ENCODE measurements at places on chromosomes 7 and 10.

DNA sequence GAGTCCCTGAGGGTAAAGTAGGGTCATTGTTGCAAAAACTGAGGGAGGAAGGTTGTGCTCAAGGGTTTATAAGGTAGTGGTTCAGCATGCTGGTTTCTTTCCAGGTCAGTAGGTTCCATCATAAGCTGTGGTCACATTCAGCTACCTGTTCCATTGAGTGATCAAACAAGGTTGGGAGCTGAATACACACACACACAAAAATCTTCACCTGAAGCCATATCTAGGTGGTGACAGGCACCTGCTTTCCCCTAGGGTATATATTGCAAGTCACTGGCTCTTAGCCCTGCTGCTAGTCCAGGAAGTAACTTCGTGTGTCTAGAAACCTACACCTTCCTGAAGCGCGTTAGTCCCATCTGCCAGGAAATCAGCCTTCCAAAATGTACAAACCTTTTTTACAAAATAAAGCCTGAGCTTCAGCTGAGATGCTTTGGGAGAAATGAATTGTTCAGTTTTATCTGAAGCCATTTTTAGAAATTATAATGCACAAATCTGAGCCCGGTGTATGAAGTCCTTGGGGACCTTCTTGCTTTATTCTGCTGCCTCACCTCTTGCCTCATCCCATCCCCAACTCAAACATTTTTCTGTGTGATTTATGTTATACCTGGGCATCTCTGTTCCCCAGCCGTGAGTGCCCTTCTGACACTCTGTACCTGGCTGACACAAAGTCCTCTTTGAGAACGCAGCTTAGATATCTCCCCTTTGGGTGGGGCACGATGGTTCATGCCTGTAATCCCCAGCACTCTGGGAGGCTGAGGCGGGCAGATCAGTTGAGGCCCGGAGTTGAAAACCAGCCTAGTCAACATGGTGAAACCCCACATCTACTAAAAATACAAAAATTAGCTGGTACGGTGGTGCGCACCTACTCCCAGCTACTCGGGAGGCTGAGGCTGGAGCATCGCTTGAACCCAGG is 10.6 kb upstream of the LAMTOR4 start:
- no peak for DNase-seq

- DNase-seq: no peak
These were observed 2.7 kb downstream of the TRUB1 start for GRCh38 chr10:114940735-114941134.

DNA sequence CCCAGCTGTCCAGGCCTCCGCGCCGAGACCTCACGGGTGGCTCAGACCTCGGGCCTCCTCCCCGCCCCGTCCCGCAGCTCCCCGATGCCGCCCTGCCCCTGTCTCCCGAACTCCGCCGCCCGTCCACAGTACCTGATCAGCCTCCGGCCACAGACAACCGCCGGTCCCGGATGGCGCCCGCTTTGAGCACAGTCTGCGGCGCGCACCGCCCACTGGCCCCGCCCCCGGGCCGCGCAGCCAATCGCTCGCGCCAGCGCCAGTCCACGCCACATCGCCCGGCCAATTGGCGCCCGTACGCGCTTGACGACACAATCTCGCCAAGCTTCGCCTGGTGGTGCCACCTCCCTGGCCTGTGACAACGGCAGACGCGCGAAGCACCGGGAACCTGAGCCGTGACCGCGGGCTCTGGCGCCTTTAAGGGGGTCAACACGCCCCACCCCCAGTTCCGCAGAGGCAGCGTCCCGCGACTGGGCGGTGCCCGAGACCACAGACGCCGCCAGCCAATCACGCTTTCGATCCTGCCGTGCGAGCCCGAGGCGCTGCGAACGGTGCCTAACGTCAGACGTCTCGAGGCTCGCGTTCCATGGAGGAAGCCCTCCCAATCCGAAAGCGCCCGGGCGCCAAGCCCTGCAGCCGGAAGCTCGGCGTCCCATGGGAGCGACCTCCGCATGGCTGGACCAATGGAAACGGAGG is at the start of gene IDI1:
Gene IDI1 (minus strand): TSS at position 388 of the 693 bp plus-strand sequence. CDS start 116 bp downstream, at position 272.
- DNase-seq: peak; percentile 87

GRCh38 chr10:24821986-24822385 is 98.3 kb upstream of the ARHGAP21 start:
- no peak for DNase-seq

DNA sequence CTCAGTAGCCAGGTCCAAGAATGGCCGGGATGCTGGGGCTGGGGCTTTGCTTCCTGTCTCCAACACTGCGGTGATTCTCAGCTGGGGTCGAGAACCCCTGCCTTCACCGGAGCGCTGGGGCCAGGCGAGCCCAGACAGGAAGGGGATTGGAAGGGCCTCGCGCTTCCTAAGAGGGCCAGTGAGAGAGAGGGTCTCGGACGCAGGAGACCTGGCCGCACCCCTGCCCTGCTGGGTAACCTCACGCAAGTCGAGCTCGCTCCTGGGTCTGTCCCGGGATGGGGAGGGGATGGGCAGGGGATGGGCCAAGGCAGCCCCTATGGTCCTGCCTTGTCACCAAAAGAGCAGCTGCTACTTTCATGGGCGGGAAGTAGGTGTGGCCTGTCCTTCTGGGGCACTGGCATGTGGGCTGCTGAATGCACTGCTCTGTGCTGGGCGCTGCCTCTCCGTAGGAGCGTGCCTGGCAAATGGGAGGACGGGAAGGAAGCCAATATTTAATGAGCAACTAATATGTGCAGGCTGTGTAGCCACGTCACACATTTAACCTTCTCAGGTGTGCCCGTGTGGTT is 20.0 kb downstream of the KCNK18 start:
- DNase-seq: no peak

GRCh38 chr10:18312374-18313139 is 172.3 kb downstream of the CACNB2 start:
- no peak for DNase-seq

GRCh38 chr7:96181174-96181573 is 140.7 kb downstream of the SLC25A13 start:
- no peak for DNase-seq

DNA sequence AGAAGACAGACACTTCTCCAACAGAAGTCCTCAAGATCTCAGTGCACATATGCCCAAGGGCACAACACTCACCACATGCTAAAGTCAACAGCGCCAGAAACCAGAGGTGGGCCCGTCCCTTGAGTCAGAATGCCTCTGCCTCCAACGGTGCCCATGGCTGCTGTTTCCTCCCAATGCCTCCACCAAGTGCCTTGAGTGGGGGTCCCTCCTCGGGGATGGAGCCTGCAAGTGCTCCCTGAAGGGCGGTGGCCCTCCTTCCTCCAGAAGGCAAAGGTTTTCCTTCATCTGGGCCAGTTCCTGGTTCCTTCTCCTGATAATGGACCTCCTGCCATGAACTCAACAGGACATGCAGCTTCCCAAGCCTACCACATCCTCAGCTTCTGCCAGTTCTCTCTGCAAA is 58.5 kb downstream of the TNS3 start:
- DNase-seq: no peak

GRCh38 chr7:40000734-40001315 is 50.8 kb downstream of the CDK13 start:
- no peak for DNase-seq

DNA sequence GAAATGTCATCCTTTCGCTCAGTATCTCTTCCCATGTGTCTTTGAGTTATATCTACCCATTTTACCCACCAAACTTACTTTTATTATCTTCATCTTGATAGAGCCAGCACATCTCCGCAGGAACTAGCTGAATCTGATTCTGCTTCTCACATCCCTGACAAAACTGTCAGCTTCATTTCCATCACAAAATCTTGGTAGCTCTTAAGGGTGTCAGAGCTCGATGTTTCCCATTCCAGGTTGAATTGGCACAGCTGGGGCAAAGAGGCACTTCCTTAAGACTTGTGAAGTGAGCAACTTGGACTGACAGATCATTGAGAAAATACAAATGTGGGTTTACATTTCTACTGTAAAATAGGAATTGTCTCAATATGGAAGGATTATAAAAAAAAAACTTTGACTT is 434.5 kb downstream of the SUGCT start:
- no peak for DNase-seq

- DNase-seq: no peak
These were observed 109.4 kb upstream of the ADAM12 start for GRCh38 chr10:126497672-126498071.

- no peak for DNase-seq
These were observed 184.9 kb upstream of the GNAI1 start for GRCh38 chr7:79949778-79950177.

DNA sequence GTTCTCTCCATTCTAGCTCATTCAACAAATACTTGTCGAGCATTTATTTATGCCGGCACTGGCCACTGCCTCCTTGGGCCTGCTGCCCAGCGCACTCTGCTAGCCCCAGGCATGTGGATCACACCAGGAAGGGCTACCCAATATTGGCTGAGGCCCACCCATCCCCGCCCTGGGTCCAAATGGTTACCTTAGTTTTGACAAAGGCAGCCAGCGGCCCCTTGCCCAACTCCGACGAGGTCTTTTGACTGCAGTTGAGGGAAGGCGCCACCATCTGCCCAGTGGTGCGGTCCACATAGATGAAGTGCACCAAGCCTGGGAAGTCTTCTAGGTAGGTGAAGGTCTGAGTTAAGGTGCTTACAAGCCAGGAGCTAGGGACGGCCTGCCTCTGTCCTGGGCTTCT is 7.2 kb upstream of the PYROXD2 start:
- no peak for DNase-seq

- no peak for DNase-seq
These were observed 103.0 kb downstream of the COBL start for GRCh38 chr7:51213618-51214017.

GRCh38 chr7:142567201-142568075 is 181.8 kb upstream of the PRSS1 start:
- no peak for DNase-seq

GRCh38 chr7:43650457-43651052 is 67.6 kb downstream of the STK17A start:
- DNase-seq: no peak

DNA sequence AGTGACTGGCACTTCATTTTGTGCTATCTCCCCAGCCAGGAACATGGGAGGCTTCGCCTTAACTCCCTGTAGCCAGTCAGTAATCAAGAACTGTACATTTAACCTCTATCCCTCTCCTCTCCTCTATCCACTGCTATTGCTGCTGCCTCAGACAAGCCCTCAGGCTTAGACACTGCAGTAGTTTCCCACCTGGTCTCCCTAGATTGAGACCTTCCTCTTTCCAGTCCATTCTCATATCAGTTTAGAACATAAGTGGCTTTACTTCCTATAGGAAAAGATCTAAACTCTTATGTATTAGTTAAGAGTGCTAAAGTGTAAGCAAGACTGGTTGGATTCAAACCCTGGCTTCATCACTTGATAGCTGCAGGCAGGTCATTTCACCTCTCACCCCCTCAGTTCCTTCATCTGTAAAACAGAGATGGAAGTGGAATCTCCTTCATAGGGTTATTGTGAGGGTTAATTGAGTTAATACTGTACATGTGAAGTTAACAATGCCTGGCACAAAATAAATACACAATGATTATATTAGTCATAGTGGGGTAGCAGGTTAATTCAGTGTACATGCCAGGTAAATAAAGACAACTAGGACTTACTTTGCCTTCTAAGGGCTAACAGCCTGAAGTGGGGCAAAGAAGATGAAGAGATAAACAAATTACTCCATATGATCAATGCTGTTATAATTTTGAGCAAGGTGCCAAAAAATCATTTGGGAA is 76.1 kb downstream of the ZNF277 start:
- no peak for DNase-seq

DNA sequence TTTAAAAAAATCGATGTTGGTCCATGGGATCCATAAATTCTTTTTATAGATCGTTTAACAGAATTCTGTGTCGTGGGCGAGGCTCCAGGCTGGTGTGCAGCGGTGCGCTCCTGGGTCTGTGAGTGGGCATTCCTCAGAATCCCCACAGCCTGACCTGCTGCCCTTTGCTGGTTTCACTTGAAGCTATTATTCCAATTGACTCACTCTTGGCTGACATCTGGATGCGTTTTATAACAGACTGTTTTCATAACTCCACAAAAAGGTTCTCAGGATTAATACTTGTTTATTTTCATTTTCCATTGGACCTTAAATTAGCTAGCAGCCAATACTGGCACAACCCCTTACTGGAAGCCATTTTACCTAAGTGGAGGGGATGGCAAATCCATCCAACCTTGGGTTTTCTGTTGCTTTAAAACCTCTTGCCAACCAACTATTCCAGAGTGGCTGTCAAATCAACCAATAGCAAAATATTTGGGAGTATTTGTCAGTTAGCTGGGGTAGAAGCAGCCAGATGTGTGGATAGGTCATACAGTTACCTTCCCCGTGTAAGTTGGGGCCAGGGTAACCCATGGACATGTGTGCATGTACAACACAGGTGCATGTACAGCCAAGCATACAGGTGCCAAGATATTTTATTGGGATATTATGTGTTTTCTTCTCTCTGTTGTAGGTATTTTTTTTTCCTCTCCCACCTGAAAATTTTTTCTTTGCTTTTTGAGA is 160.7 kb upstream of the ZNF32 start:
- DNase-seq: no peak

DNA sequence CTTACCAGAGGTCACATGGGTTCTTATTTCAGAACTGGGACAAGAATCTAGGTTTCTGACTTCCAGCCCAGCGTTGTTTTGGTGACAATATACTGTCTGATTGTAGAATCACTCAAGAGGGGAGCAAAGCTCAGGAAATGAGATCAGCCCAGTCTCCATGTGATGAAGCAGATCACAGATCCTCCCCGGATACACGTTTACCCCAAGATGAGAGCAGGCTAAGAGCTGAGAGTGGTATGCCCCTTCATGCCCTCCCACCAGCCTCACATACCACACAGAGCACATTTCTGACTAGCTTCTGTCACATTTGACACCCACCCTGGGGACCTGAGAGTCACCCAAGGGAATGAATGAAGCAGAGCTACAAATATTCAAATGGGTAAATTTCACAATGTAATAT is 27.1 kb upstream of the PRKCQ start:
- DNase-seq: no peak

DNA sequence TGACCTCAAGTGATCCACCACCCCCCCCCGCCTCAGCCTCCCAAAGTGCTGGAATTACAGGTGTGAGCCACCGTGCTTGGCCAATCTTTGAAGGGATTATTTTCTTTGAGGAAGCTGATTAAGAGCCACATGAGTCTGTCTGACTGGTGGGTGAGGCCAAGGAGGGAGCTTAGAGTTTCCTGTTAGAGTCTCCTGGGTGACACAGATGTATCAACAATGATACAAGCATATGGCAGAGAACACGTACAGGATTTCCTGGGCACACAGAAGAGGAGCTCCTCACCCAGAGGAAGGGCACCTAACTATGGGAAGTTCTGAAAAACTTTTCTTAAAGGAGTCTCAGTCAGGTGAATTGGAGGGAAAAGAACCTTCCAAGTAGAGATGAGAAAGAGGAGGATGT is 69.4 kb downstream of the GOLGA7B start:
- no peak for DNase-seq

DNA sequence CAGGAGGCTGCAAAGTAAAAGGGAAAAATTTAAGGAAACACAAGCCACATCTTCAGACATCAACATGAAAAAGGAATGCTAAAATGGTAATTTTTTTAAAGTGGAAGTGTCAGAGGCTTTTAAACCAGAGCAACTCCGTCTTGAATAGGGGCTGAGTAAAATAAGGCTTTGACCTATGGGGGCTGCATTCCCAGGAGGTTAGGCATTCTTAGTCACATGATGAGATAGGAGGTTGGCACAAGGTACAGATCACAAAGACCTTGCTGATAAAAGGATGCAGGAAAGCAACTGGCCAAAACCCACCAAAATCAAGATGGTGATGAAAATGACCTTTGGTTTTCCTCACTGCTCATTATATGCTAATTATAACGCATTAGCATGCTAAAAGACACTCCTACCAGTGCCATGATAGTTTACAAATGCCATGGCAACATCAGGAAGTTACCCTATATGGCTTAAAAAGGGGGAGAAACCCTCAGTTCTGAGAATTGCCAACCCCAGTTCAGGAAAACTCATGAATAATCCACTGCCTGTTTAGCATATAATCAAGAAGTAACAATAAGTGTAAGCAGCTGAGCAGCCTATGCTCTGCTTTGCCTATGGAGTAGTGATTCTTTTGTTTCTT is 128.3 kb downstream of the SKAP2 start:
- no peak for DNase-seq

All from stimulated activated CD4-positive, alpha-beta T cell treated with anti-CD3 and anti-CD28 coated beads, Interleukin-1b, Interleukin-23, amount 100 ng/mL, for 1 hour (primary cell).